ENCODE measurements at places on chromosomes 6 and 20.

GRCh38 chr6:140660295-140660694, 1285.8 kb upstream of the CITED2 start:
- no peak for DNase-seq

GRCh38 chr6:170083236-170084051, 207.4 kb downstream of the DLL1 start:
- DNase-seq: no peak

- no peak for DNase-seq
Observed at GRCh38 chr6:166500246-166500645, 86.2 kb downstream of the RAMACL start.

GRCh38 chr6:44966449-44967092, 361.6 kb upstream of the RUNX2 start:
- no peak for DNase-seq

DNA sequence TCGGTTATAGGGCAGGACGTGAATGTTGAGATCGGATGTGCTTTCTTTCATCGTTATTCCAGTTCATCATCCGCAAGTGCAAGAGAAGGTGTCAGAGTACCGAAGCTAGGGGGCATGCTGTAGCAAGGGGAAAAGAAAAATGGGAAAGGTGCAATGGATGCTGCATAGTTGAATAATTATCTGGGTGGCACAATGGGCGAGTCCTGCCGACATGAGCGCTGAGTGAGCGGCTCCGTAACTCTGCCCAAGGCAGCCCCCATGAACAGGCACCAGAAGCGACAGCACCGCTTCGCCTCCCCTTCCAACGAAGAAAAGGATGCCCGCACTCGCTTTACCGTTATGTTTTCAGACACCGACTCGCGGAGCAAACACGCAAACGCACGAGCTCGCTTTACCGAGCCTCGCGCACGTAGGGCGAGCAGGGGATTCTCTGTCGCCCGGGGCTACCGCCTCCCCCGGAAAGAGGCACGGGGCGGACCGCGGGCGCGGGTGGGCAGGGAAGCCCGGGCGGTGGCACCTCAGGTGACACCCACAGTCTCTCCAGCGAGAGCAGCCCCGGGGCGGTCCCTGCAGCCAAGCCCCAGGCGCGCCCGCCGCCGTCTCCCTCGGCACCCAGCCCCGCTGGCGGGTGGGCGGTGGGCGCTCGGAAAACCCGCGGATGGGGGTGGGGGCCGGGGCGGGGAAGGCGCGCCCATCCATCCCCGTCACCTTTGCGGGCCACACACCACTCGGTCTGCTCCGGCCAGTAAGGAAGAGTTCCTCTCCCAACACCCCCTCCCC, 654 bp downstream of the WASF1 start:
- DNase-seq: peak; percentile 7

DNA sequence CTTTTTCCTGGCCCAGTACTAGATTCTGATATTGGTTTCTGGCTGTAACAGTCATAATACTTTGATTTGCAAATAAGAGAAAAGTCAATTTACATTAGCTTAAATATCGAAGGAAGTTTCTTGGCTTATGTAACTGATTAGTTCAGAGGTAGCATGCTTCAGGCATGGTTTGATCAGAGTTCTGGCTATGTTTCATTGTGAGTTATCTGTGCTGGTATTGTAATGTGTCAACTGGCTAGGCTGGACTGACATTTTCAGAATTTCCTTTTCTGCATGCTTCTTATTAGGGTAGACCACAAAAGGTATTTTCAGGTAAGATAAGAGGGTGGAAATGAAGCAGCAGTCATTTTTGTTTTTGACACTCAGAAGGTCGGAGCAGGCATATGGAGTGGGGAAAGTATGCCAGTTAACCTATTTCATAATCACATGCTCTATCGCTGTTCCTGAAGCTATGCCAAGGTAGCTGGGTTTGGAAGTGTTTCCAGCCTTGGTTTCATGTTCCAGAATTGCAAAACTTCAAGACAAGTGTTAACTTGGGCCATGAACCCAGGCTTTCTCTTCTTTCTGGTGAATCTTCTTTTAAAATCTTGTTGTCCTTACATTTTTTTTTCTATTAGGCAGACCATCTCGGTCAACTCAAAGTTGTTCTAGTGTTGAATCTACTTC, 244.9 kb downstream of the DHX35 start:
- DNase-seq: no peak

GRCh38 chr6:161103475-161103874, 111.9 kb downstream of the MAP3K4 start:
- no peak for DNase-seq

DNA sequence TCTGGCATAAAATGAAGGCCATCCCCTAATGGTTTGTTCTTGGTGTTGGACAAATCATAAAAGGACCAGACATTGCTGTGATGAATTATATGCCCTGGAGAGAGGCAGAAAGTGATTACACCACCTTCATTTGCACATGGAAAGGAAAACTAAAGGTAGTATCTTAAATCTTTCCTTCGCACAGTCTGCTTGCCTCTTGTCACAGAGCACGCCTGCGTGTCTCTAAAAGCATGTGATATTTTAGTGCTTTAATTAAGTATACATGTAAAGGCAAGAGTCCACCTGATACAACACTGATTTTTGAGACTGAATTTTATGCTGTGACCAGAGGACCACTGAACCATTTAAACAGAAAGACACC, 28.8 kb upstream of the PLAGL1 start:
- DNase-seq: no peak

- peak; percentile 47 for DNase-seq
Observed at GRCh38 chr6:159042003-159042825, 2.6 kb downstream of the TAGAP start.

DNA sequence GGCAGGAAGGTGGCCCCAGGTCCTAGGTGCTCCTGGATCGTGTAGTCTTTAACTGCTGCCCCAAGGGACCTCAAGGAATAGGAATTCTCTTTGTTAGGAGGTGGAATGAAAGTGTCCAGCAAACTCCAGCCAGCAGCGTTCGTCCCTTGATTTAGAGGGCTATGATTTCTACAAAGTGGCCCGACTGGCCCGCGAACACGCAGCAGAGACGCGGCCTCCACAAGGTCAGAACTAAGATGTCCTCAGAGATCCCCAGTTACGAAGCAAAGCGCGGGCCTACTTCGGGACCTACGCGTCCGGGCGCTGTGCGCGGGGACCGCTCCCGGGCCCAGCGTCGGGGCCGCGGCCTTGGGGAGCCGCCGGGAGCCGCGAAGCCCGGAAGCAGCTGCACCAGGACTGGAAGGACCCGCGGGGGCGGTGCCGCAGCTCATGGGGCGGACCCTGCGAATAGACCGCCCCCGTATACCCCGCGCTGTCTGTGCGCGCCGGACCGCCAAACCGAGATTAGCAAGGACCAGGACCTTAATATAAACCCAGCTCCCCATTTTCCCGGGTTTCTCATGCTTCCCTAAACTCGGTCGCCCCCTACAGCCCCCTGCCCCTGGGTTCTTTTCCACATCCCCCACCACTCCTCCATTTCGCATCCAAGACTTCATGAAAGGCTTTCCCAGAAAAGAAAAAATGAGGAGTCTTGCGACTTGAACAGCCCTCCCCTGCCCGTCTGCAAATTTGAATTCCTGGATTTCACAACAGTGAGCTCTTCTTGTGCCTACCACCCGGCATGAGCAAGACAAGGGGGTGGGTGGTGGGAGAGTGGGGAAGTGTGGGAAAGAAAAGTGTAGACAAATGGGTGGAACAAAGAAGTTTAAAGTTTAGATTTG, at the start of gene C6orf47:
Gene C6orf47, minus strand, starts transcription at position 398 of the 881 bp plus-strand sequence. CDS start 831 bp downstream, outside the sequence.
- peak; percentile 70 for DNase-seq

DNA sequence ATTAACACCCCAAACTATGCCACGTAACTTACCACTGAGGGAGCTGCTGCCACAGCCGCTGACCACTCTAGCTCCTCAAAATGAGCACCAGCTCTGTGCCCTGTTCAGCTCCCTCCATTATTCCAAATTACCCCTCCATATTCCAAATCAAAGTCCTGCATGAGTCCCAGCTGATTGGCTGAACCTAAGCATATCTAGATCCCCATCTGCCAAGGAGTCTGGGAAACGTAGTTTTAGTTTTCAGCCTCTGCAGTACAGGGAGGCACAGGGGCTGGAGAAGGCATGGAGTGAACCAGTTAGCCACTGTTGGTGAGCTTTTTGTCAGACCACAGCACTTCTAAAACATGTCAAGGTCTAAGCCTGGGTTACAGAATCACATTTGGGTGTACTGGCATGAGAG, 15.9 kb downstream of the UNC5CL start:
- no peak for DNase-seq

- no peak for DNase-seq
Observed at GRCh38 chr6:30942338-30943060, 1.7 kb downstream of the MUCL3 start.

- DNase-seq: no peak
Observed at GRCh38 chr6:116649129-116649528, 19.4 kb downstream of the ZUP1 start.

DNA sequence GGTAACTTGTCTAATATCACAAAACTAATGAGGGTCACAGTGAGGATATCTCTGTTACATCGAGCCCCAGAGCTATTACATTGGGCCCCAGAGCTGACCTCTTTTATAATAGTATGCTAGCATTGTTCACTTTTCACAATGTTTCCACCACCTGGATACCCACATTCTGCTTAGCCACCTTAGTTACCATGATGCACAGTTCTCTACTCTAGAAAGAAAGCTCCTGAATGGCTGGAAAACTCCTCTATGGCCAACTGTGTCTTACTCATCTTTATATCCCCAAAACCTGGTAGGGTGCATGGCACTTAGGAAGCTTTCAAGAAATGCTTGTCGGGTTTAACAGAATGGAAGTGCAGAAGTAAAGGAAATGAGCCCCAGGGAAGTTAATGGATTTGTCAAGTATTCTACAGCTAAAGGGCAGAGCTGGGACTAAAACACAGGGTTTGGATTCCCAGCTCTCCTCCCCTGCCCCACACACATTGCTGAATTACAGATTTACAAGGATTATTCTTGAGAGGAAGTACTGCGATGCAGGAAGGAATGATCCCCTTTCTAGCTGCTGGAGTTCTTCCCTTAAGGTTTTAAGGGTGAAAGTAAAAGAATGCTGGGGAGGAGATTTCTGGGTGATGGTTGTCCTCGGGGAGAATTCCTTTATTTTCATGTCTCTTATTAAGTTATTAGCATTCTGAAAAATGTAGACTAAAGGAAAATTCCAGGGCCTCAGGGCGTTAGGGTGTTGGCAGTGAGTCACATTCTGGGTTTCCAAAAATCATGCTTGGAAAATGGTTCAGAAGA, 16.1 kb upstream of the HINT3 start:
- no peak for DNase-seq

DNA sequence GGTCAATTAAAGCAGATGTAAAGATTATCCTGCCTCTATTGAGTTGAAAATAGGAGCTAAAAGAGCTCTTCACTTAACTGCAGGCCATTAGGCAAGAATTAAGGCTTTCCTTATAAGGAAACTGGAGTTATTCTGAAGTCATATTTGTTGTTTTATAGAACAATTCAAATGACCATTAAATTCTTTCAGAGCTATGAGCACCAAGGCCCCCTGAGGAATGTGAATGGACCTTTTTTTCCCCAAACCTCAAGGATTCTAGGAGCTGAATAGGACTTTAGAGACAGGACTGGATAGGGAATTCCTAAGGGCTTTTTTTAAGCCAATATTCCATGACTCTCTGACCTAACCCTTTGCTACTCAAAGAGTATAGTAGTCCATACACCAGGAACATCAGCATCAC, 565.7 kb upstream of the BTBD3 start:
- no peak for DNase-seq

DNA sequence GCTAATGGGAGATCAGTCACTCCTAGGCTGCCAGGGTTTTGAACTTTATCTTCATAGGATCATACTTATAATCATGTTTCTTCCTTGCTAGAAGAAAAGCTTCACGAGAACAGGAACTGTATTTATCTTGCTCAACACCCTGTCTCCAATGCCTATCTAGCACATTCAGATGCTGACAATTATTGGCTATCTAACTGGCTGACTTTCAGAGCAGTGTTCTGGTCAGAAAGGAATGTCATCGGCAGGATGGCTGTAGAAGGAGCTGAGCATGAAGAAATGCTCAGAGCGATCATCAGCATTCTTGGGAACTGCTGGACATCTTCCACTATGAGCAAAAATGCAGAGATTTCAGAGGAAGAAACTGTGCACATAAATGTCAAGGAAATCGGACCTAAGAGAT, 628.0 kb upstream of the NRSN1 start:
- no peak for DNase-seq

- DNase-seq: no peak
Observed at GRCh38 chr20:997486-997885, 4.6 kb downstream of the RSPO4 start.

DNA sequence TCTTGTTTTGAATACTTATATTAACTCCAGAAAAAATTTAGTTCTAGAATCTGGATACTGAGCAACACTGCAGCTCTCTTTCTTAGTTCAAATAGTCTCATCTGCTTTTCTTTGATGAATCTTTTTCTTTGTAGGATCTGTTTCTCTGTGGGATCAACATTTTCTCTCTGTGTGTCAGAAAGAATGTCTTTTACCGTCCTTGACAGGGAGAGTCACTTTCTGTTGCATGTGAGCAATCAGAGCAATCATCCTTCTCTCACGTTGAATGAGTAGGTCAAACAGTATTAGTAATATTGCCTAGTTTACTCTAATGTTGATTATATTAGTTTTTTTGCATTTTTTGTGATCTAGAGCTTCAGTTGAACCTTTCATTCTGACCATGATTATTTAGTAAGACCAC, 130.9 kb downstream of the TRMT11 start:
- DNase-seq: no peak

- DNase-seq: no peak
Observed at GRCh38 chr20:45051204-45052060, 49.5 kb downstream of the KCNS1 start.

GRCh38 chr6:170505306-170505705, 47.8 kb downstream of the PSMB1 start:
- DNase-seq: no peak

DNA sequence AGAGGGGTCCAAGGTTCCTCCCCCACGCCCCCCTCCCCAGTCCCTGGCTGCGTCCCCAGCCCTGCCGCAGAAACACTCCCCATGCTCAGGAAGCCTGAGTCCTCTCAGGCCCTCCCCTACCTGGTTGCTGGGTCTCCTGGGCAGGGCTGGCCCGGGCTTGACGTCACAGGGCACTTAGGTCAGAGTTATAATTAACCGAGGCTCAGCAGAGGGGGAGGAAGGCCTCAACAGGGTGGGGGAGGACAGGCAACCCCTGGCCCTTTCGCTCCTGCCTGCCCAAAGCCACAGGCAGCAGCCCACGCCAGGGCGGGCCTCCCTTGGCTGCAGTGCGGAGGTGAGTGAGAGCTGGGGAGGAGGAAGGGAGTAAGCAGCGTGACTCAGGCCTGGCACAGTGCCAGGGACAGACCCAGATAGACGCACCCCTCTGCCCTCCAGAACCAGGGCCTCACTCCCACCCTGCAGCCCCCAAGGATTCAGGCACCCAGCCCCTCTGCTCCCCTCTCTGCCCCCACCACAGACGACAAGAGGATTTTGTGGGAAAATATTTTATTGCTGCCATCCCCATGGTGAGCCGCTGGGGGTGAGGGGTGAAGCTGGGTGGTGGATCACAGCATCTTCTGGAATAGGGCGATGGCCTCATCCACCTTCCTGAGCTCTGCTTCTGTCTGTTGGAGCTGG, at the start of gene VWA7:
Gene VWA7, minus strand, starts transcription at position 340 of the 678 bp plus-strand sequence. CDS start 549 bp downstream, outside the sequence.
- peak; percentile 39 for DNase-seq
